ENCODE measurements at places on chromosomes 4 and X. TPM values are rescaled to one million over a fixed set of nuclear protein-coding genes. Genes with fewer than 3 reads are reported as not detected.

LGI2 gene
- total RNA-seq = not detected

KCND1 gene
- 0.54 TPM for total RNA-seq

DNA sequence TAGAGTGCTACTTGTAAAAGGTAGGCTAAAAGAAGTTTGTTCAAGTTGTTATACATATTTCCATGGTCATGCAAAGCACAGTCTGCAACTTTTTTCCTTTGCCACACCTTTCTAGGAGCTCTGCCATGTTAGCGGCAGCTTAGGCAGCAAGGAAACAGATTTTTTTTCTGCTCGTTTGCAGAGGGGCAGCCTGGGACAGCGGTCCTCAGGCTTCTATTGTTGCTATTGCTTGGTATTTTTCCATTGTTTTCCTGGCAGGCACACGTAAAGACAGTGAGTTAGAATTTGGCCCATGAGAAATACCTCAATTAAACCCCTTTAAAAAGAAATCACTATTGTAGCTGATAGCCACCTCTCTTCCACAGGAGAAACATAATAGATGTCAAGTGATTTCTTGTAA is 391.4 kb downstream of the SH2D1A start:
- DNase-seq = no peak

GRCh38 chrX:12496343-12496742 is 294.9 kb upstream of the PRPS2 start:
- DNase-seq = no peak

IL2 gene
- not detected for total RNA-seq

TMEM35A gene
- 0.07 TPM for total RNA-seq

MAGEC1 gene
- not detected for total RNA-seq

ZFP92 gene
- total RNA-seq = 3.0 TPM

DNA sequence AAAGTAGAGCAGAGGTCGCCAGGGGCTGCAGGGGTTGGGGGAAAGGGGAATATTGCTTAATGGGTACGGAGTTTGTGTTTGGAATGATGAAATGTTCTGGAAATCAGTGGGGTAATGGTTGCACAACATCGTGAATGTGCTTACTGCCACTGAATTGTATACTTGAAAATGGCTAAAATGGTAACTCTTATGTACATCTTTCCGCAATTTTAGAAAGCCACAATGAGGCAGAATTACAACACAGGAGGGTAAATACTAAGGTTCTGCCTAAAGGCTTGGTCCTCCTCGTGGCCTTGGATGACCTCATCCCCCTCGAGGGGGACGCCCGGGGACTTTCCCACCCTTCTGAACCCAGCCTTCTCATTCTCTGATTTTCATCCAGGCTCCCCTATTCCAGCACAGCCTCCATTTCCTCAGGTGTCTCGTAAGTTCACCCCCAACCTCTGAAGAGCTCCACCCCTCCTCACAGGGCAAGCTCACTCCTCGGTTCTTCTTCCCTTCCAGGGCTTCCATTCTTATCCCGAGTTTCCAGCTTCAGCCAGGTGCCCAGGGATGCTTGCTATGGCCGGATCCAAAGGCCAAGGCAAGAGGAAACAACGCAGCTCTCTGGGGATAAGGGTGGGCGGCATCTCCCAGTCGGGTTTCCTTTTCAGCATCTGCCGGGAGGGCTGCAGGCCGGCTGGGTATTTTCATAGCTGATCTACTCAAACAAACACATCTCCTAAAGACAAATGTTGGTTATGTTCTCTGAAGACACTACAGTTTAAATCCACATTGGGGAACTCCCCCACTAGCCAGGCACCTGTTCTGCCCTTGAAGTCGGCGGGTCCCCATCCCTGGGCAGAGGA is 71.3 kb upstream of the ACSL1 start:
- no peak for DNase-seq

DNA sequence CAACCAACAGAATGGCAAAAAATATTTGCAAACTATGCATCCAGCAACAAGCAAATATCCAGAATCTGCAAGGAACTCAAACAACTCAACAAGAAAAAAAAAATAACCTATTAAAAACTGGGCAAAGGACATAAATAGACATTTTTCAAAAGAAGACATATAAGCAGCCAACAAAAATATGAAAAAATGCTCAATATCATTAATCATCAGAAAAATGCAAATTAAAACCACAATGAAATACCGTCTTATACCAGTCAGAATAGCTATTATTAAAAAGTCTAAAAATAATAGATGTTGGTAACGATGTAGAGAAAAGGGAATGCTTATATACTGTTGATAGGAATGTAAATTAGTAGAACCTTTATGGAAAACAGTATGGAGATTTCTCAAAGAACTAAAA is 53.4 kb downstream of the WDR19 start:
- DNase-seq = no peak

DNA sequence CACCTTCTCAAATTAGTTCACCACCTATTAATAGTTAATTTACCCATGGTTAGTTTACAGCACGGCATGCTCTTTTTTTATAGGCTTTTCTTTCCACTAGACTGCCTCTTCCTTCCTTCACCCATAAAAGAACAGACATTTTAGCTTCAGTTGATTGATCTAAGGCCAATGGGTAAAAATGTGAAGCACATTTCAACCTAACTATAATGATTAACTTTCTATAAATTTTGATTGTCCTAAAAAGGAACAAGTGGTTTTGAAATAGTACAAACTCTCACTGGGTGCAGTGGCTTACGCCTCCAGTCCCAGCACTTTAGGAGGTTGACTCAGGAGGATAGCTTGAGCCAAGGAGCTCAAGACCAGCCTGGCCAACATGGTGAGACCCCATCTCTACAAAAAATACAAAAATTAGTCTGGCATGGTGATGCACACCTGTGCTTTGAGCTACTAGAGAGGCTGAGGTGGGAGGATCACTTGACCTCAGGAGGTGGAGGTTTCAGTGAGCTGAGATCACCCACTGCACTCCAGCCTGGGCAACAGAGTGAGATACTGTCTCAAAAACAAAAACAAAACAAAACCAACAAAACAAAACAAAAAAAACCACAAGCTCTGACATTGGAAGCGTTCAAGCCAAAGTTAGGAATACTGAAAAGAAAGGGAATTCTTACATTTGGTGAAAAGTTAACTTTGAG is 89.9 kb upstream of the FAT1 start:
- DNase-seq = no peak

GJB1 gene
- total RNA-seq = not detected

DNA sequence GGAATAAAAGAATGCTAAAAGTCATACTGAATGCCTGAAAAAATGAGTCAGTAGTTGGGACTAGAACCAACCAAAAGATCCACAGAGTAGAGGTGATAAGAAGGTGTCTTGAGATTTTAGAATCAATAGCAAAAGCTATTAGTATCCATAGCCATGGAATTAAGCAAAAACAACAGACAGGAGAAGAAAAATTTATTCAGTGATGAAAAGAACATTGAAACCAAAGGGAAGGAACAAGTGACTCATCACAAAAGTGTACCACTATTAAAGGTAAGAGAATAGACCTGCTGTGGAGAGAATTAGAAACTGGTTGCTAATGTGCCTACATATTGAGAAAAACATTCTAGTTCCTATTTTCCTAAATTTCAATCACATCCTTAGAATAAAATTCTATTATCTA is 182.0 kb upstream of the NEIL3 start:
- no peak for DNase-seq

DNA sequence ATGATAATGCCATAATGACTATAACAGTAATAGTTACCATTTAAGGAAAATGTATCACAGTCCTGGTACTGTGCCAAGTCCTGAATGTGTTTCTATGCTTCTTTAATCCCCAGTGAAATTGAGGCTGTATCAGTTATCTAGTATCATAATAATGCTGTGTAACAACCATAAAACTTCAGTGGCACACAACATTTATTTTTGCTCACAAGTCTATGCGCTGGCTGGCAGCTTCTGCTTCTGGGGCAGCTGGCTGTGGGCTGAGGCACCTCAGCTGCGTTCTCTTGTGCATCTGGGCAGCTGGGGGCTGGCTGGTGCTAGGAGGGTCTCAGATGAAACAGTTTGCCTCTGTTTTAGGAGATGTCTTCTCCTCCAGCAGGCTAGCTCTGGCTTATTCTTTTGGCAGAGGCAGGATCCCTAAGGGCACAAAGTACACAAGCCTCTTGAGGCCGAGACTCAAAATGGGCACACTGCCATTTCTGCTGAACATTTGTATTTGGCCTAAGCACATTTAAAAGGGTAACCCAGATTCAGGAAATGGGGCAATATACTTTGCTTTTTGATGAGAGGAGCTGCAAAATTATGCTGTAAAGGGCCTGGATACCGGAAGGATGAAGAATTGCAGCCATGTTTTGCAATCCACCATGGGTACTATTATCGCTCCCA is 62.6 kb upstream of the DHX15 start:
- no peak for DNase-seq

GRCh38 chr4:186190581-186191199 is 677 bp upstream of the CYP4V2 start:
- no peak for DNase-seq

TLR8 gene
- total RNA-seq = not detected

HMX1 gene
- not detected for total RNA-seq

- no peak for DNase-seq
These were observed 82.7 kb downstream of the CRMP1 start for GRCh38 chr4:5810151-5810550.

DNA sequence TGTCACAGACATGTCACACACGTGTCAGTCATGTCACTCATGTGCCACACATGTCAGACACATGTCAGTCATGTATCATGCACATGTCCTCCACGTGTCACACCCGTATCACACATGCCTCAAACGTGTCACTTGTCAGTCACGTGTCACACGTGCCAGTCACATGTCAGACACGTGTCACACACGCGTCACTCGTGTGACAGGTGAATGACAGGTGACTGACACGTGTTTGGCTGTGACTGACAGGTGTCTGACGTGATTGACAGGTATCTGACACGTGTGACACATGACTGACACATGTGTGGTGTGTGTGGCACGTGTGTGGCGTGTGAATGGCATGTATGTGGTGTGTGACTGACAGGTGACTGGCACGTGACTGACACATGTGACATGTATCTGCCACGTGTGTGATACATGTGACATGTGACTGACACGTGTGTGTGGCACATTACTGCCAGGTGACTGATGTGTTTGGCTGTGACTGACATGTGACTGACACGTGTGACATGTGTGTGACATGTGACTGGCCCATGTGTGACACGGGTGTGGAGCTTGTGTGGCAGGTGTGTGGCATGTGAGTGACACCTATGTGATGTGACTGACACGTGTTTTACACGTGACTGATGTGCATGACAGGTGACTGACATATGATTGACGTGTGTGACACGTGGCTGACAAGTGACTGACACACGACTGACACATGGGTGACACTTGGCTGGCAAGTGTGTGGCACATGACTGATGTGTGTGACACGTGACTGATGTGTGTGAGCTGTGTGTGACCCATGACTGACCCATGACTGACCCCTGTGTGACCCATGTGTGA is 90.7 kb upstream of the GPC3 start:
- no peak for DNase-seq

GPC3 gene
- total RNA-seq = 0.11 TPM

GYG2 gene
- not detected for total RNA-seq

MID1 gene
- 17.6 TPM for total RNA-seq

DNA sequence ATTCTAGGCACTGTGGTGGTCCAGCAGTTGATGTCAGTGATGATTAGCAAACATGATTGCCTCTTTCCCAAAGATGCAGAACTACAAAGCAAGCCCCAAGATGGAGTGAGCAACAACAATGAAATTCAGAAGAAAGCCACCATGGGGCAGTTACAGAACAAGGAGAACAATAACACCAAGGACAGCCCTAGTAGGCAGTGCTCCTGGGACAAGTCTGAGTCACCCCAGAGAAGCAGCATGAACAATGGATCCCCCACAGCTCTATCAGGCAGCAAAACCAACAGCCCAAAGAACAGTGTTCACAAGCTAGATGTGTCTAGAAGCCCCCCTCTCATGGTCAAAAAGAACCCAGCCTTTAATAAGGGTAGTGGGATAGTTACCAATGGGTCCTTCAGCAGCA is 365.3 kb downstream of the MAPK10 start:
- no peak for DNase-seq

- no peak for DNase-seq
These were observed 67.4 kb downstream of the TNIP2 start for GRCh38 chr4:2688697-2689096.

STAP1 gene
- total RNA-seq = not detected

RAI2 gene
- total RNA-seq = not detected

RRAGB gene
- total RNA-seq = 7.1 TPM

- DNase-seq = no peak
These were observed 400.1 kb upstream of the NWD2 start for GRCh38 chr4:36844448-36844847.

GRCh38 chrX:44447214-44447613 is 95.4 kb downstream of the FUNDC1 start:
- no peak for DNase-seq

SULT1B1 gene
- 0.07 TPM for total RNA-seq

DNA sequence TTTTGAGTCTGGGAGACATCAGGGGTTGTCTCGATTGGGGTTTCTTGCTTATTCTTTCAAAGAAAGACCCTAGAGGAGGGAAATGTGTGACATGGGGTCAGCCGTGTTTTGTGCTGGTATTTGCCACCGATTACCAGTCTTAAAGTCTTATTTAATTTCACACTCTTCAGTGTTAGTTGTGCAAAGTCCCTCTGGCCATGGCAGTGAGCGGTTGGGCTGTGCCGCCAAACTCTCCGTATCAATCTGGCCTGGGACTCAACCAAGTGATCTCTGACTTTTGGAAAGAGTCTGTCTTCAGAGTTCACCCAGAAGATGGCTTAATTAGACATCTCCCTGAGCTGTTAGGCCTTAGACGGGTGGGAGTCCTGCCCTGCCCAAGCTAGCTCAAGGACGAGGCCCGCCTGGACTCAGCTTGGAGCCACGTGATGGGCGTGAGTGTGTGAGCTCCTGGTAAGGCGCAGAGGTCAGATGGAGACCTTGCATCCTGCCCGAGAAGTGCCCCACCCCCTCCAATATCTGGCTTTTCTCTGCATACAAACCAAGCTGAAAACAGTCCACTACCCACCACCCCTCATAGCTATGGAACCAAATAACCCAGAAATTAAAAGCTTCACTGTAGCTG is 3.8 kb upstream of the PITX2 start:
- no peak for DNase-seq

- DNase-seq = no peak
These were observed 41.2 kb downstream of the LIN54 start for GRCh38 chr4:82969414-82969813.

BCAP31 gene
- 289 TPM for total RNA-seq

DNA sequence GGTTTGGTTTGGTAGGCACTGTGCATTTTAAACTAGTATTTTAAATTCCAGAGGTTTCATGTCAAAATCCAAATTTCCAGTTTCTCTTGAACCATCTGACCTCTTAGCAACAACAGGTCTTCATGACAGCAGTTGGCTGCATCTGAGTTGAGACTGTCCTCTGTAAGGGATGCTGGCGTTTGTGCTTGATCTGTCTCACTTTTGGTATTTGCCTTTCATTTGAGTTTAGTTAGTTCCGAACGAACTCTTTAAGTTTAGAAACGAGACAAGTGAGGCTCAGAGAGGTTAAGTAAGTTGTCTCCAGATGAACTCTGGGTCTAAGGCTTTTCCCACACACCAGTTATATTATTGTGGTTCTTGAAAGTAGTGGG is 29.1 kb downstream of the SPARCL1 start:
- DNase-seq = no peak

All from foreskin keratinocyte (primary cell).